Activated CD8-positive, alpha-beta memory T cell treated with anti-CD3 and anti-CD28 coated beads, Interleukin-2, amount 10 ng/mL, durations not matched to agents 7 days and 5 days (primary cell): ENCODE measurements at places on chromosomes 11 and 22.
A peak's percentile ranks its signal among the peaks of the same experiment; 100 is the strongest.

DNA sequence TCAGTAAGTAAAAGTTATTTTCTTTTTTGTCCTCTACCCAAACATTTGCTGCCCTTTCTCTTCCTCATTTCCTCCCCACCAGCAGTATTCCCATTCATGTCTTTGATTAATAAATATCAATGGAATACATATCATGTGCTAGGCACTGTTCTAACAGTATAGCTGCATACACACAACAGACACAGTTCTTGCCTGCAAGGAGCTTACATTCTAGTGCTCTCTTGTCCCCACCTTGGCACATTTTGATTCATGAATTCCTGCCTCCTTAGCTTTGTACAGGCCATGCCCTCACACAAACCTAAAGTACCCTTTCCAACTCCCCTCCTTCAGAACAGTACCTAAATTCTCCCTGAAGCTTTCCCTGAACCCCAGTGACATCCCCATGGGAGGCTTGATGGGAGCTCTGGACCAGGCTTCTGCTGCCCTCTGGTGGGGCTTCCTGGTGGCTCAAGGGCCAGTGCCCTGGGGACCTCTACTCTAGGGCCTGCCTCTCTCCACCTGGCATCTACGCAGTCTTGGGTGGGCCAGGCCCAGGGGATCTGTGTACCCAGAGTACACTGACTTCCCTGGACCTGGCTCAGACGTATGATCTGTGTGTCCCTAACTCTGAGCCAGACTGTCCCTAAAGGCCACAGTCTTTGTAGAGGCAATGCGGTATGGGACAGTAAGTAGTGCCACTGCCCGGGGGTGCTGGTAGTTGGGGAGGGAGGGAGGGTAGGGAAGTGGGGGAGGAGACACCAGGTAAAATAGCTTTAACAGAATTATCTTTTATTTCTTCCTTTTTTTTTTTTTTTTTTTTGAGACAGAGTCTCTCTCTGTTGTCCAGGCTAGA lies 14.1 kb downstream of the RPS13 start:
- H3K27ac ChIP-seq, result no peak overlapping the region
- peaks cover 7% of the 10 kb centered on the region for H3K27me3 ChIP-seq
- H3K4me3 ChIP-seq, result no peak overlapping the region
- no peaks in the 10 kb centered on the region for H3K4me1 ChIP-seq
- no peaks in the 10 kb centered on the region for H3K36me3 ChIP-seq

- peak overlapping the region; percentile 28 for H3K27ac ChIP-seq
- H3K36me3 ChIP-seq, result peaks cover 23% of the 10 kb centered on the region
- no peak overlapping the region for H3K4me3 ChIP-seq
- H3K4me1 ChIP-seq, result peaks cover 6% of the 10 kb centered on the region
- no peaks in the 10 kb centered on the region for H3K27me3 ChIP-seq
Observed at GRCh38 chr22:20580611-20581502, 73.4 kb downstream of the MED15 start.

DNA sequence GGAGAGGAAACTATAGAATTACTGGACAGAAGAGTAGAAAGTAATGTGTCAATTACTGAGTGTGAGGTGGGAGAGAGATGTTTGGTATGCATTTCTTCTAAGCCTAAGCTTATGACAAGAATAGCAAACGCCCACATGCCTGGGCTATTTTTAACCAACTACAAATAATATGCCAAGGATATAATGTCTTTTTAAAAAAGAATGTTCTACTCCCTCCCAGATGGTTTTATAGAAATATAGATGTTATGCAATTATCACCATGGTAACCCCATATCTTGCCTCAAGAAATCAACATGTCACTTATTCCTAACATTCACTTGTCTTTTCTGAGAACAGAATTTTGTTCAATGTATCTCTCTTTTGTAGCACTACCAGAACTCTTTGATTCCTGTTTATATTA lies 996.7 kb upstream of the CHORDC1 start:
- no peak overlapping the region for H3K27ac ChIP-seq
- H3K4me3 ChIP-seq, result no peak overlapping the region
- H3K4me1 ChIP-seq, result no peaks in the 10 kb centered on the region
- no peaks in the 10 kb centered on the region for H3K27me3 ChIP-seq
- H3K36me3 ChIP-seq, result no peaks in the 10 kb centered on the region

DNA sequence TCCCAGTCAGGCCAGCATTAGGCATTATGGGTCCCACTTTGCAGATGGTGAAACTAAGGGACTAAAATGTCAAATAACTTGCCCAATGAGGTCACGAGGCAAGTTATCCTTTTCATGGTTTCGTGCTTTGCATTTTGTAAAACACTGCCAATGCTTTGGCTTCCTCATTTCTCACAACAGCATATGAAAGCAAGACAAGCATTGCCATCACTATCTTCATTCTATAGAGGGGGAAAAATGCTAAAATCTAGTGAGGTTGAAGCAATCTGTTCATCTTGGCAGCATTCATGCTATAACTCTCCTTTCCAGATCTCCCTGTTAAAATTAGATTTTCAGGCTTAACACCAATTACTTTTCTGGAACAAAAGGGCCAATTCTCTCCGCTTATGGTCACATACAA lies 14.8 kb downstream of the FAM181B start:
- H3K27me3 ChIP-seq, result peaks cover 13% of the 10 kb centered on the region
- no peaks in the 10 kb centered on the region for H3K4me1 ChIP-seq
- no peak overlapping the region for H3K27ac ChIP-seq
- no peak overlapping the region for H3K4me3 ChIP-seq

- no peak overlapping the region for H3K4me3 ChIP-seq
- no peaks in the 10 kb centered on the region for H3K4me1 ChIP-seq
- no peaks in the 10 kb centered on the region for H3K36me3 ChIP-seq
- H3K27me3 ChIP-seq, result peaks cover 3% of the 10 kb centered on the region
- no peak overlapping the region for H3K27ac ChIP-seq
- DNase-seq, result no peak
Observed at GRCh38 chr22:29050457-29050856, 11.2 kb downstream of the C22orf31 start.

- no peaks in the 10 kb centered on the region for H3K4me1 ChIP-seq
- H3K27me3 ChIP-seq, result no peaks in the 10 kb centered on the region
- no peak overlapping the region for H3K4me3 ChIP-seq
- H3K36me3 ChIP-seq, result no peaks in the 10 kb centered on the region
Observed at GRCh38 chr11:34037016-34037415, 14.5 kb upstream of the CAPRIN1 start.

- H3K27me3 ChIP-seq, result no peaks in the 10 kb centered on the region
- H3K4me3 ChIP-seq, result no peak overlapping the region
- no peak overlapping the region for H3K27ac ChIP-seq
- DNase-seq, result no peak
Observed at GRCh38 chr11:120869097-120869496, 154.8 kb upstream of the TBCEL start.

DNA sequence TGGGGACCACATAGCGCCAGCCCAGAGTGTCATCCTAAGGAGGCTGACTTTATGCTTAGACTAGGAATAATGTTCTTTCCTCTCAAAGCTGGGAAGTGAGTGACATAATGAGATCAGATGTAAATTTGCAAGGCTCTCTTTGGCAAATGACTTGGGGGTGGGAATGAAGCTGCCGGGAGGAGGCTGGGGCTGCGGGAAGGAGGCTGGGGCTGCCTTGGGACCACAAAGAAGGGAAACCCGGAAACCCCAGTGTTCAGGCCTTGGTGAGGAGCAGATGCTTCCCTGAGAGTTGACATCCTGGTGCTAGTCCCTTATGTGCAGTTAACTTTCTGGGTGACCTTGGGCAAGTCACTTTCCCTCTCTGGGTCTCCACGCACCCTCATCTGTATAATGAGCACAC lies 182.0 kb downstream of the CHST1 start:
- no peak overlapping the region for H3K4me3 ChIP-seq
- H3K27ac ChIP-seq, result no peak overlapping the region
- H3K36me3 ChIP-seq, result no peaks in the 10 kb centered on the region
- no peaks in the 10 kb centered on the region for H3K4me1 ChIP-seq

DNA sequence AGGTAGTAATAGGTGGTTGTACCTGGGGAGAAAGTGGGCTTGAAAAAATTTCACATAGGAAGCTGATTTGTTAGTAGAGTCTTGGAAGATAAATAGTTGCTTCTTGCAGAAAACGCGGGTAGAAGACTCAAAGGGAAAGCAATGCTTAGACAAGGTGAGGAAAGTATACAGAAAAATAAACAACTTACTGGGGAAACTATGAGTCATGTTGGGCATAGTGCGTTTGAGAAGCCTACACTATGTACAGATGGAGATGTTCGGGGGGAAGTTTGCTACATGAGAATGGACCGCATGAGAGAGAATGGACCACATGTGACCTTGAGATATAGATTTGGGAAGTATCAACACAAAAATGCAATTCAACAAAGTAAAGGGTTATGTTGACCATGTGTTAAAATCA lies 86.7 kb upstream of the DDI1 start:
- no peak overlapping the region for H3K4me3 ChIP-seq
- no peak overlapping the region for H3K27ac ChIP-seq
- no peaks in the 10 kb centered on the region for H3K27me3 ChIP-seq
- no peak for DNase-seq

- no peak for DNase-seq
- H3K4me3 ChIP-seq, result no peak overlapping the region
- no peaks in the 10 kb centered on the region for H3K4me1 ChIP-seq
- no peaks in the 10 kb centered on the region for H3K36me3 ChIP-seq
- no peak overlapping the region for H3K27ac ChIP-seq
Observed at GRCh38 chr11:69473276-69473845, 8.1 kb upstream of the LINC01488 start.

GRCh38 chr11:108170184-108170583 lies 48.8 kb downstream of the ACAT1 start:
- peak overlapping the region; percentile 57 for H3K4me3 ChIP-seq
- H3K27me3 ChIP-seq, result no peaks in the 10 kb centered on the region
- peaks cover 24% of the 10 kb centered on the region for H3K4me1 ChIP-seq
- no peak for DNase-seq

- H3K4me1 ChIP-seq, result peaks cover 34% of the 10 kb centered on the region
- no peak for DNase-seq
- no peak overlapping the region for H3K4me3 ChIP-seq
- H3K27me3 ChIP-seq, result peaks cover 42% of the 10 kb centered on the region
- no peak overlapping the region for H3K27ac ChIP-seq
Observed at GRCh38 chr11:33543823-33544222, 156.8 kb downstream of the C11orf91 start.

DNA sequence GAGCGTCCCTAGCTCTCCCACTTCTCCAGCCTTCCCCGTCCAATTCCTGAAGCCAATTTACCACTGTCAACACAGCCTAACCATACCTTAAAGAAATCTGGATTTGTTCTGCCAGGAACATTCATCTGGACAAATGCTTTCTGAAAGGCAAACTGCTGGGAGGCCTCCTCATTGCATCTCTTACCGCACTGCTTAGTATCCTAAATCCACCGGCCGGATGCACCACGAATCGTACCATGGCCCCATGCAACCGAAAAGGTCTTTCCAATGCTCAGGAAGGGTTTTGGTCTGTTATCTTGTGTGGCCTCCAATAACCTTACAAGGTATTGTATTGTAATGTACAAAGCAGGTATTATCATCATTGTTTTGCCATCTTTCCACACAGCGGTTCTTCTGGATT lies 57.6 kb downstream of the MYH9 start:
- H3K36me3 ChIP-seq, result peaks cover 85% of the 10 kb centered on the region
- H3K27ac ChIP-seq, result peak overlapping the region; percentile 99
- H3K4me3 ChIP-seq, result peak overlapping the region; percentile 77

DNA sequence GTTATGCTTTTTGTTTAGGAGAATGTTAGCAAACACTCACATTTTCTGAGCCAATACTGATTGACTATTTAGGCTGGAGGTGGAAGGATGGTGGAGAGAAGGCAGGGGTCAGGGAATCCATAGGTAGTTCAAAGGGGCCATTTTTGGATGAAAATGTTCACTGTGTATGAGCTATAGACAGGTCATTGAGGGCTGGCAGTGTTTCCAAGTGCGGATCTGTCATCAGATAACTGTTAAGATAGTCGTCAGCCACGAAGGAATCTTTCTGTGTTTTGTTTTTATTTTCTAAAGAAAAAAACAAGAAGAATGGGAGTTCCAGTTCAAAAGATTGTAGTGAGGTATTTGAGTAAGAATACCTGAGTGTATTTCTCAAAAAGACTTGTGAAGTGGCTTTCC lies 3.1 kb downstream of the KCNJ5 start:
- H3K4me3 ChIP-seq, result no peak overlapping the region
- H3K27me3 ChIP-seq, result peaks cover 64% of the 10 kb centered on the region
- H3K36me3 ChIP-seq, result no peaks in the 10 kb centered on the region
- no peak for DNase-seq
